ENCODE measurements at places on chromosomes 4 and X.

DNA sequence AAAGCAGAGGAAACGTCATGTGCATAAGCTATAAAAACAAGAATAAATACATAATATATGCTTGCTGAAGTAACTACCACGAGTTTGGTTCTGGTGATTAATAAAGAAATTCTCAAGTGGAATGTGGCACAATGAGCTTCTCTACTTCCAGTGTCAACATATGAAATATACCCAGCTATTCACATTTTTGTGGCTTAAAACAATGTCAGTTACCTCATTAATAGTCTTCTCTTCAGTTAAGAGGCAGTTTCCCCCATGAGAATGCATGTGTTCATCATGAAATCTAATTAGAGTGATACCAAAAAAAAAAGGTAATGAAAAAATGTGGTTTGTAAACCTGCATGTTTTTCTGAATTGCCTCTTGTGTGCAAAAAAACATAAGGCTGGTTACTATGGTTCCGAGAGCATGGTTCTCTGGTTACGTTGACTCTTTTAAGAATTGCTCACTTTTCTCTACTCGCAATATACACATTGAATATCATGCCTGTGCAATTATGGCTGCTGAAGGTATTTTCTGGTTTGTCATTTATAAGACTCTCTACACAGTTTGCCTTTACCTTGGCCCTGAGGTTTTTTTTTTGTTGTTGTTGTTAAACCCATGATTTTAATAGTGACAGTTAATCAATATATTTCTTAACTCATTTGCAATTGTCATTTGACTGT lies 108.2 kb downstream of the PCDH7 start:
- no peak for DNase-seq

GRCh38 chrX:56728752-56729151 lies 291 bp upstream of the NBDY start:
- no peak for DNase-seq

GRCh38 chrX:15468036-15468435 lies 25.1 kb downstream of the PIR start:
- no peak for DNase-seq

DNA sequence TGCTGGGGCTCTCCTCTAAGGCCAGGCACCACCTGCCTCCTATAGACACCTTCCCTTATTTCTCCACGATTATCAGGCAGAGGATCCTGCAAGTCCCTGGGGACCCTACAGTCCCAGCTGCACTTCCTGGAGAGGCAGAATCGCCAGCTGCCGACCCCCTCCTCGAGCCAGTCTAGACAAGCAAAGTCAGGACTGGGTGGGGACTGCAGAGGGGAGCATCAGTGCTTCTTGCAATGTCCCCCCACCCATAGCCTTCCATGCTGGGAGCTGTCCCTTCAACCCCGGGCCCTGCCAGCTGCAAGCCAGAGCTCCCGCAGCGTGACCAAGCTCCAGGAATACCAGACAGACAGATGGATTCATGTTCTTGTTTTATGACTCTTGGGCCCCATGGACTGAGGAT lies 1.4 kb upstream of the CRMP1 start:
- no peak for DNase-seq

DNA sequence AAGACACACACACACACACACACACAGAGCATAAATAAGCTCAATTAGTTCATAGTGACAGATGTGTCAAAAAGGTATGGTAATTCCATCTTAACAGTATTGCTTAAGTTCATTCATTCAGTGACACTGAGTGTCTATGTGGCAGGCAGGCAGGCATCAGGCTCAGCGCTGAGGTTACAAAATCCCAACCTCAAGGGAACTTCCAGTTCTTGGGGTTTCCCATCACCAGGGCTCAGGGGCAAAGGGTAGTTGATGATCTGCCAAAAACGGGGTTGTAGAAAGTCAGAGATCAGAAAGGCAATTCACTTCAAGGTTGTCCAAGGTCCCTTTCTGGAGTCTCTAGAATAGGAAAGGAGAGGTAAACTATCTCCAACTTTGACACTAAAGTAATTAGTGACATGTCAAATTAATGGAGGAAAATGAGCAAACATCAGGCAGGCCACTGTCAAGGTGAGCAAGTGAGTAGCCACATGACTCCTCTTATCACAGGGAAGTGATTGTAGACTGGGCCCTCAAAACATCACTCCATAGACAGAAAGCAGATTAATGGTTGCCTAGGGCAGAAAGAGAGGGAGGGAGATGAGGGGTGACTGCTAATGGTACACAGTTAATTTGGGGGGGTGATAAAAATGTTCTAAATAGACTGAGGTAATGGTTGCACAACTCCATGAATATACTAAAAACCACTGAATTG lies 41.8 kb downstream of the GPC4 start:
- no peak for DNase-seq

- DNase-seq, result no peak
Observed at GRCh38 chr4:180913750-180914149, 1329.5 kb upstream of the TENM3 start.

DNA sequence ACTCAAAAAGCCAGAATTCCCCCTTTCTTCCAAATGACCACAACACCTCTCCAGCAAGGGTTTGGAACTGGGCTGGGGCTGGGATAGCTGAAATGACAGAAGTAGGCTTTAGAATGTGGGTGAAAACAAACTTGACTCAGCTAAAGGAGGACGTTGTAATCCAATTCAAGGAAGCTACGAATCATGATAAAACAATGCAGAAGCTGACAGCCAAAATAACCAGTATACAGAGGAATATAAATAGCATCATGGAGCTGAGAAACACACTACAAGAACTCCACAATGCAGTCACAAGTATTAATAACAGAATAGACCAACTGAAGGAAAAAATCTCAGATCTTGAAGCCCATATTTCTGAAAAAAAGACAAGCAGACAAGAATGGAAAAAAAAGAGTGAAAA lies 95.8 kb upstream of the TET2 start:
- DNase-seq, result no peak

DNA sequence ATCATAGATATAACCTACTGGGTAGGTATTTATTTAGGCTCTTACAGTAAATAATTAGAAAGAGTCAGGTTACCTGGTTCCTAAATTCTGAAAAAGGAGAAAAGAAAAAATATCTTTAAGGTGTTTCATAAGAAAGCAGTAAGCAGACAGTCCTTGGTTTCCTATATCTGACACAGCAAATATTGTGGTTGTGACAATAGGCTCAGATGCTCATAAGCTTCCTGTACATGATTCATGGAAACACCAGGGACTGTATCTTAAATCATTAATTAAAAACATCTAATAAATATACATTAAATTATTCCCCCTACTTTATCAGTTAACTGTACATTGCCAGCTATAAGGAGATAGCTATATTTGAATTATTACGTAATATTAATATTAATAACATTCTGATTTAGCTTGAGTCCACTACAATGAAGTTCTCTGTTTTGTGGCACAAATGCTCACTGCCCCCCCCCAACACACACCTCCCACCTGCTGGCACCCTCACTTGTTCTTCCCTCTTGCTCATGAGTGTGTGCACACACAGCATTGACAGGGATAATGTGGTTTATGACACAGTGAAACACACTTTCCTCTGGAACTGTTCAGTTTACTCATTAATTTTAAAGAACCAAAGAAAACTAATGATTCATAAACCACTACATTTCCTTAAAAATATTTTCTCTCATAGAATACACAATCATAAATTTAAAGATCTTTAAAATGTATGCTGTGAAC lies 187.4 kb downstream of the NR3C2 start:
- DNase-seq, result no peak

DNA sequence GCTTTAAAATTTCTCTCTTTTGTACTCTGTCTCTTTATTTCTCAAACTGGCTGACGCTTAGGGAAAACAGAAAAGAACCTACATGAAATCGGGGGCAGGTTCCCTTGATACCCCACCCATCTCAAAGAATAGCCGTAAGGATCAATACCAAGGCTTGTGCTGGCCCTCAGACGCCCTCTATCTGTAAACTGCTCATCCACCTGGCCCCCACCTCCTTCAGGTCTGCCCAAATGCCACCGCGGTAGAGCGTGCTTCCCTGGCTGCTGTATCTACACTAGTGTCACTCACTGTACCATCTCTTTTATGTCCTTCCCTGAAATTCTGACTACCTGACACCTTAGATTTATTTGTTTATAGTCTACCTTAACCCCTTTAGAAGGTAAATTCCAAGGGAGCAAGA lies 62.8 kb downstream of the SMIM20 start:
- no peak for DNase-seq

DNA sequence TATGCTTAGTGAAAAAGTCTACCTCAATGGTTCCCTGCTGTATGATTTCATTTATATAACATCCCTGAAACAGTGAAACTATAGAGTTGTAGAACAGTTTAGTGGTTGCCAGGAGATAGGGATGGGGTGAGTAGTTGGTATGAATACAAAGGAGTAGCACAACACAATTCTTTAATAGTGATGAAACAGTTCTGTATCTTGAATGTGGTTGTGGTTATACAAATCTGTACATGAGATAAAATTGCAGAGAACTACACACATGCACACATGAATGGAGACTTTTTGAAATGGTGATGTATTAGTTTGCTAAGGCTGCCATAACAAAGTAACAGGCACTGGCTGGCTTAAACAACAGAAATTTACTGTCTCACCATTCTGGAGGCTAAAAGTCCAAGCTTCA lies 677.1 kb downstream of the ADGRL3 start:
- no peak for DNase-seq

DNA sequence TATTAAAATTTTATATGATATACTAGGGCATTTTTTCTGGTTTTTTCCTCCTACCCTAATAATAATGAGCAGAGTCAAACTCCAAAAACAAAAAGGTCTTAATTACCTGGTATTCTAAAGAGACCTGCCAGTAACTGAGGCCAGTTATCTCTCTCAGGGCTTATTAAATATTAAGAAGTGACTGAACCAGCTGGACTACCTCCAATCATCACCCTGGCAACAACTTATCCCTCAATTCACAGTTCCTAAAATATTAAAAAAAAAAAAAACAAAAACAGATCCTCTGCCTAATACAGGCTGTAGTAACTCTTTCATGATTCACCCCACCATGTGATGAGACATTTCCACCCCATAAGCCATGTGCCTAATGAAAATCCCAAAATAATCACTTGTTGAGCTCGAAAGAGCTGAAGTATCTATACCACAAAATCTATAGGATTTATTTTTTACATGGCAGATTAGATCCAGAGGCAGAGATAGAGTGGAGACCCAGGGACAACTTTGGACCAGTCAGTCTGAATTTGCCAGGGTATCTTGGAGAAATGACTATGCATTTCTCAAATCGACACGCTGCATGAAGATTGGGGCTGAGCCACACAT lies 698.0 kb downstream of the FAT4 start:
- no peak for DNase-seq

DNA sequence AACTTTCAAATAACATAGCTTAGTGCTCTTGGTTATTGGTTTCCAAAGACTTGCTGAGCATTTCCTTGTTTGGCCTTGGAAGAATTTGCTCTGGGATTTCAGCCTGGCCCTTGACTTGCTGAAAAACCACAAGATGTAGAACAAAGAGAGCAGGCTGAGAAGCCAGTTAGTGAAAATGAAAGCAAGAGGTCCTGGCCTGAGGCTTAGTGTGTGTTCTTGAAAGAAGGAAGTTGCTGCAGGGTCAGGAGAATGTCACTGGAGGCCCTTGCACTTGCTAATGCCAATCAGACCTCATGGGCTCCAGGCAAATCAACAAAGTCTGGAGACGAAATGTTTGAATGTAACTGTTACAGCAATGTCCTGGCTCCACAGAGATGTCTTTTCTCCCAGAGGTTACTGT lies 79.4 kb downstream of the SYNPO2 start:
- DNase-seq, result peak; percentile 31

DNA sequence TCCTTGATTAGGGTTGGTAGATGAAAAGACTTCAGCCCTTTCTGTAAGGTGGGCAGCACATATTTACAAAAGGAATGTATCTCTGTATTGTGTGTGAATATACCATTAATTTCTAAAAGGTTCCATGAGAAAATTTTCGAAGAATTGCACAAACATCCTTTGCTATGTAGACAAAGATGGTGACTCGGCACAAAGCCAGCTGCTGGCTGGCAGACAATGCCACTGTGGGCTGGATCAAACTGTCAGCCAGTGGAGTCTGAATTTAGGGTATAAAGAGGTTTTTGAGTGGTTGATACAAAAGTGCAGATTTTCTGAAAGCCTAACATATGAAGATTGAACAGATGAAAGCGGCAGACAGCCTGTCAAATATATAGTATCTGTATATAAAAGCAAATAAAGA lies 5.6 kb upstream of the TXK start:
- no peak for DNase-seq

GRCh38 chr4:40629401-40630334 lies at the start of gene RBM47:
TSS of gene RBM47 (minus strand) at chr4:40629864. CDS start at chr4:40438893, 190,971 bp downstream.
- peak; percentile 52 for DNase-seq

DNA sequence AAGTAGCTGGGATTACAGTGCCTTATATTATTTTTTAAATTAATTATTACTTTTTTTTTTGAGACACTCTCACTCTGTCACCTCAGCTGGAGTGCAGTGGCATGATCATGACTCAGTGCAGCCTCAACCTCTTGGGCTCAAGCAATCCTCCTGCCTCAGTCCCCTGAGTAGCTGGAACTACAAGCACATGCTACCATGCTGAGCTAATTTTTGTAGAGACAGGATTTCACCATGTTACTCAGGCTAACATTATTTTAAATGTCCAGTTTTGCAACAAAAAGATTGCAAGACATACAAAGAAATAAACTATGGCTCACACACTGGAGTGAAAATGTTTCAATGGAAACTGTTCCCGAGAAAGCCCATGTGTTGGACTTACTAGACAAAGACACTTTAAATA lies 59.2 kb downstream of the MND1 start:
- DNase-seq, result no peak

DNA sequence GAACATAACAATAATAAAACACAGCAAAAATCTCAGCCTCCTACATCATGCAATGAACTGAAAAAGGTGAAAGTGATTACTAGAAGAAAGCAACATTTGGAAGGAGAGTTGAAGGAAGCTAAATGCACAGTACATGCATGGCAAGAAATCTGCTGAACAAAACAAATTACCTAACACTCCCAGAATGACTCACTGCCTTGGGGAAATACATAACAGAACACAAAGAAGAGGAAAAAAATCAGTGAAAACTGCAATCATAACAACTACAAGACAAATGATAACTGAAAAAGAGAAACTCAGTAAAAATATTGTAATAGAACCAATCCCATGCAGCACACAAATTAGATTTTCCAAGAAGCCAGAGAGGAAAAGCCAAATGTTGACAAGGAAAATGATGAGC lies 1513.2 kb downstream of the ARAP2 start:
- DNase-seq, result no peak

DNA sequence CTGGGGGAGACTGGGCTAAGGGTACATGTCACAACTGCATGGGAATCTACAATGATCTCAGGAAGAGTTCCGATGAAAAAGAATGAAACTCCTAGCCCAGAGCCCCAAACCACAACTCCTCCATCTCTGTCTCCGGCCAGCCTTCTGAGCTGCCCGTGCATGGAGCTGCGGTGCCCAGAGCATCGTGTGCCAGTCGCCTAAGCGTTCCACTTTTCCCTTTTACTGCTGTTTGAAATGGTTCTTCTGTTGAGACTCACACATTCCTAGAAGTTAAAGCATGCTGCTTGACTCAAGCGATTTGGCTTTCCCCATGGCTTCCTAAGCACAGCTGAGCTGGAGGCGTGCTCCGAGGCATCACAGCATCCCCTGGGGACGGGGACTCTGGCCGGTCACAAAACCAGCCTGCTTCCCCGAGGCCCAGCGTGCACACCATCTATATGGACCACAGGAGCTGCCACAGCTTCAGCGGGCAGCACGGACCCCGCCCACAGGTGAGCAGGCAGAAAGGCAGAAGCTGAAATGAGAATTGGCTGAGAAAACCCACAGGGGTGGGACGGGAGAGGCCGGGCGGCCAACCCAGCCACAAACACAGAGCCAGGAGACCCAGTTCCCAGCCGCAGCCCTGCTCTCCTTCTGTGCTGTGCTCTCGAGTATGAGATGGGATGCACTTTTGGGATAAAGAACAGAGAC lies 5.0 kb downstream of the CCNQ start:
- DNase-seq, result no peak

Data from activated naive CD8-positive, alpha-beta T cell treated with anti-CD3 and anti-CD28 coated beads, Interleukin-2, amount 10 ng/mL, durations not matched to agents 7 days and 5 days (primary cell).